ENCODE measurements at places on chromosomes 2 and 18. TPM values are rescaled to one million over a fixed set of nuclear protein-coding genes. Genes with fewer than 3 reads are reported as not detected.

GRCh38 chr18:48124857-48125626, 194.6 kb upstream of the SMAD2 start:
- no peak for DNase-seq

DNA sequence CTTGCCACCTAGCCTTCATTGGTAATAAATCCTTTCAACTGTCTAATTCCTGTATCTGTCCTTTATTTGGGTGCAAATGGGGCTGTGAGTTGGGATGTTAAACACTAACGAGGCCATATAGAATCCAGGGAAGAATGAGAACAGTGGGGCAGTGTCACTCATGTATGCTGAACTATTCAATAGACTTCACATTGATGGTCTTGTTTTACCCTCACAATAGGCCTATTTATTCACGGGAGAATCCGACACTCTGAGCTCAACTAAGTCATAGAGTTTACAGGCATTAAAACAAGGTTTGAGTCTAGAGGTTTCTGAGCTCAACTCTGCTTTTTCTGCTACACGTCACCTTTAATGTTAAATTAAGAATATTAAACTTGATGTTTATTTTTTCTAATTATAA, 421.6 kb downstream of the SOX11 start:
- DNase-seq = no peak

- no peak for DNase-seq
These were observed 118.9 kb upstream of the CCDC150 start for GRCh38 chr2:196520605-196521004.

- DNase-seq = no peak
These were observed 12.6 kb downstream of the AGPS start for GRCh38 chr2:177405029-177405692.

- DNase-seq = no peak
These were observed 138.9 kb downstream of the PTH2R start for GRCh38 chr2:208545403-208546042.

DNA sequence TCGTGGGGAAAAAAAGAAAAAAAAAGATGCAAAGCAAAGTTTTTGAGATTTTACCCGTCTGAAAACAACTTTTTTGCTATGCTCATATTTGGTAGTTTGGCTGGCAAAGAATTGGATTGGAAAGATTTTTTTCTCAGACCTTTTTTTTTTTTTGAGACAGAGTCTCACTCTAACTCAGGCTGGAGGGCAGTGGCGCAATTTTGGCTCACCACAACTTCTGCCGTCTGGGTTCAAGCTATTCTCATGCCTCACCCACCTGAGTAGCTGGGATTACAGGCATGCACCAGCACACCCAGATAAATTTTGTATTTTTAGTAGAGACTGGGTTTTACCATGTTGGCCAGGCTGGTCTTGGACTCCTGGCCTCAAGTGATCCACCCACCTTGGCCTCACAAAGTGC, 56.3 kb upstream of the TANC1 start:
- no peak for DNase-seq

DNA sequence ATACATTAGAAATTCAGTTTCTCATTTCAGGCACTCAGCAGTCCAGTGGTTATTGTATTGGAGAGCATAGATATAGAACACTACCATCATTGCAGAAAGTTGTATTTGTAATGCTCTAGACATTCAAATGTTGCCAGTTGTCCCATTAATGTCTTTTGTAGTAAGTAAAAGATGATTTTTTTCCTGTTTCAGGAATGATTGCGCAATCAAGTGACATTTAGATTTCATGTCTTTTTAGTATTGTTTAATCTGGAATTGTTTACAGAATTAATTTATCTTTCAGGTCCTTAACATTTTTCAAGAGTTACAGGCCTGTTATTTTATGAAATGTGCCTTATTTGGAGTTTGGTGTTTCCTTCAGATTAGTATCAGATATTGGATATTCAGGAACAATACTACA, 134.7 kb downstream of the MSTN start:
- DNase-seq = peak; percentile 50

FOXD4L1 gene
- 0.16 TPM for total RNA-seq
